ENCODE measurements at places on chromosomes 2 and 18. TPM values are rescaled to one million over a fixed set of nuclear protein-coding genes. Genes with fewer than 3 reads are reported as not detected.

The PROM2 gene
- total RNA-seq: 0.44 TPM

The RAB6D gene
- total RNA-seq: not detected

The COL3A1 gene
- not detected for total RNA-seq

The KIDINS220 gene
- 28.8 TPM for total RNA-seq

The DSEL gene
- 0.65 TPM for total RNA-seq

The ACVR1 gene
- total RNA-seq: 7.0 TPM

The FAM161A gene
- 0.56 TPM for total RNA-seq

The GPBAR1 gene
- 2.5 TPM for total RNA-seq
